ENCODE measurements at places on chromosomes 7 and 10.

- no peak for DNase-seq
Measured at GRCh38 chr7:71465741-71466189, 333.8 kb downstream of the GALNT17 start.

- no peak for DNase-seq
Measured at GRCh38 chr10:103986360-103986759, 19.4 kb downstream of the SLK start.

DNA sequence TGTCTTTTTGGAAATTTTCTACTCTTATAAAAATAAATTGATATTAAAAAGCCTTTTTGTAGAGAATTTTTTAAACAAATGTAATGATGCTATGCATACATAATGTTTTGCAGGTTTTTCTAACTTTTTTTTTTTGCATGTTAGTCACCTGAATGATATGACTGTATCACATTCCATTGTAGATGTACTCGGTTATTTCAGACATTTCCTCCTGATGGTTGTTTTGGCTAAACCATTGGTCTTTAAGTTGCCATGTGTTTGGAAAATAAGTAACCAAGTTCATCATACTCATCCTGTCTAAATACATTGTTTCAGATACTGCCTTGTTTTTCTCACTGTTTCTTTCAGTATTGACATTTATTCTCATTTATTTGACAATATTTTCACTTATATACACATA is 25.8 kb downstream of the NHLRC2 start:
- no peak for DNase-seq

DNA sequence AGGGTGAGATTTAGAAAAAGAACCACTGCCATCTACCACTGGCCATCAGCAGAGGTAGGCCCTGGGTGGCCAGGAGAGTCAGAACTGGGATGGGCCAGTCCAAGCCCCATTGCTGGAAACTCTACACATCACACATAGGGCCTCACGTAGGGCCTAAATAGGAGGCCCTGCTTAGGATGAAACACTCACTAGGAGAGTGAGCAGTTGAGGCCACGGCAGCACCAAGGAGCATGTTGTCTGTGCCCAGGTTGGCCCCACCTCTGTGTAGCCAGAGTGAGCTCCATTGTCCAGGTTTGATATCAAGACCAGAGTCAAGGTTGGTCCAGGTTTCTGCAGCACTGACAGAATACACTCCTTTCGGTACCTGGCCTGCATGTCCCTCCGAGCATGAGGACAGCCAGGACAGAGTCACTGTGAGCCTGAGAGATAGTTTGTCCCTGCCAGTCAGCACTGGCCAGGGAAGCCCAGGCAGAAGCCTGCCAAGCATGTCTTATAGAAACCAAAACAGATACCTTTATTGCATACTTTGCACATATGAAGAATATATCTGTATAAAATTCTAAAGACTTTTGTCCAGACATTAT is 77.9 kb upstream of the CAMK2B start:
- DNase-seq = no peak

- no peak for DNase-seq
Measured at GRCh38 chr7:156218544-156219306, 406.5 kb upstream of the SHH start.

GRCh38 chr7:155269766-155270585 is 27.7 kb upstream of the INSIG1 start:
- DNase-seq = no peak

- no peak for DNase-seq
Measured at GRCh38 chr10:96073722-96074121, 30.3 kb downstream of the CCNJ start.

DNA sequence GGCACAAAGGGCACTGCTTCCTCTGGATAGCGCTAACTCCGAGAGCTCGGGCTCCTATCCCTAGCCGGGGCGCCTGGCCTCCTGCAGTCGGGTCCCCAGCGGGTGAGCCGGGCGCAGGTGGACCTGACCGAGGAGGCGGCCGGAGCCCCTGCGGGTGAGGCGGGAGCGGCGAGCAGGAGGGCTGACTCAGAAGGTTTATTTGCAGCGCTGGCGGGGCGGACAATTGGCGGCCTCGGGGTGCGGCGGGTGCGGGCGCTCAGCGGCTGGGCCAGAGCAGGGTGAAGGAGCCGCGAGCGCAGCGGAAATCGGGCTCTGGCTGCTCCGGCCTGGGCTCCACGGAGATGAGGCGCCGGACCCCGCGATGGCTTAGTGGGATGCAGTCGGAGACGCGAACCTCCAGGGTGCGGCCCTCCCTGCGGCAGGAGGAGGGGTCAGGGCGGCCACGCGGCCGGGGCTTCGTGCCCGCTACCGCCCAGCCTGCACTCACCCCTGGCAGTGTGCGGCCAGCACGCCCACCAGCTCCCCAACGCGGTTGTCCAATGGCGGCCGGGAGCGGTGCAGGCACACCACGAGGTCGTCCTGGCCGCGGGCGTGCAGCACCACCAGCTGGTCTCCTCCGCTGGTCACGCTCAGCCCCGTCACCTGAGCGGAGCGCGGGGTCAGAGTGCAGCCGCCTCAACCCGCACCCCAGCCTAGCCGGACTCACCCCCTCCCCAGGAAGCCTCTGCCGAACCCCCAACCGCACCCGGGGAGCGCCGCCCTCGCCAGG is 16.1 kb downstream of the MYO1G start:
- no peak for DNase-seq

All from stimulated activated CD4-positive, alpha-beta T cell treated with anti-CD3 and anti-CD28 coated beads, Interleukin-2, amount 100 ng/mL, for 48 hours (primary cell).